ENCODE measurements at places on chromosomes 6 and 20.
A peak's percentile ranks its signal among the peaks of the same experiment; 100 is the strongest.

- no peak for DNase-seq
Observed at GRCh38 chr20:12906361-12906760, 102.4 kb upstream of the SPTLC3 start.

DNA sequence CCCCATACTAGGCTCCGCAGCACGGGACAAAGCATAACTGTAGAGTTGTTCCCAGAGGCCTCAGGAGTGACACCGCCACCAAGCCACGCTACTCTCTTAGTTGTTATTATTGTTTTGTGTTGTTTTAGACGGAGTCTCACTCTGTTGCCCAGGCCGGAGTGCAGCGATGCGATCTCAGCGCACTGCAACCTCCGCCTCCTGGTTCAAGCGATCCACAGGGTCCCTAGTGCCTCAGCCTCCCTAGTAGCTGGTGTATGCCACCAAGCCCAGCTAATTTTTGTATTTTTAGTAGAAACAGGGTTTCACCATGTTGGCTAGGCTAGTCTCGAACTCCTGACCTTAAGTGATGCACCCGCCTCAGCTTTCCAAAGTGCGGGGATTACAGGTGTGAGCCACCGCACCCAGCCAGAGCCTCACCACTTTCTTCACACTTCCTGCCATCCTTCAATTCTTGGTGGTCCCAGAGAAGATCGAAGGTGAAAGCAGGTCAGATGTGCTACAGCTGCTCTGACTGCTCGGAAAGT, 11.8 kb downstream of the RPL7L1 start:
- no peak for DNase-seq

- DNase-seq: no peak
Observed at GRCh38 chr6:167515873-167516507, 191.1 kb downstream of the TTLL2 start.

- no peak for DNase-seq
Observed at GRCh38 chr6:121771937-121772720, 336.7 kb downstream of the GJA1 start.

DNA sequence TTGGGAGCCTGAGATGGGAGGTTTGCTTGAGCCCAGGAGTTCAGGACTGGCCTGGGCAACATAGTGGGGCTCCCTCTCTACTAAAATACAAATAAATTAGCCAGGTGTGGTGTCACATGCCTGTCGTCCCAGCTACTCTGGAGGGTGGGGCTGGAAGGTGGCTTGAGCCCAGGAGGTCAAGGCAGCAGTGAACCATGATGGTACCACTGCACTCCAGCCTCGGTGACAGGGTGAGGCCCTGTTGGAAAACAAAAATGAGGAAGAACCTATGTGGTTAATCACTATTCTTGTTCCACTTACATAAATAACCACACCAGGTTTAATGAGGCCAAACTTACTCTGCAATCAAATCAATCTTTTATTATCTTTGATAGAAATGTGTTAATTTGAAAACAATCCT, 5.4 kb downstream of the PPDPF start:
- DNase-seq: no peak

DNA sequence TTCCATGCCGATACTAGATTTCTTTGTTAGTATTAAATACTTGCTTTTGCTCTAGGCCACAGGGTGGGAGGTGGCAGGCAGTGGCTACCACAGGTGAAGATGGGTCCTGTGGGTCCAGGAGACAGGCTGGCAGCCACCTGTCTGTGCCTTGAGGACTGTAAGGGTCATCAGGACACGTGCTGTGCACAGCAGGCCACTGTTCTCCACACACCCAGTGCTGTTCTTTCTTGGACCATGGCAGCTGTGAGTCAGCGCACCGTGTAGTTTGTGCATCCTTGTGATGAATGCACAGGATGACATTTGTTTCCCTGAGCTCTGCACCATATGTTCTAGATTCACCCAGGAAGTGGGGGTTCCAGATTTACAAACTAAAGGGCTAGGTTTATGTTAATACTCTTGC, 317.0 kb downstream of the ZFAND3 start:
- no peak for DNase-seq

DNA sequence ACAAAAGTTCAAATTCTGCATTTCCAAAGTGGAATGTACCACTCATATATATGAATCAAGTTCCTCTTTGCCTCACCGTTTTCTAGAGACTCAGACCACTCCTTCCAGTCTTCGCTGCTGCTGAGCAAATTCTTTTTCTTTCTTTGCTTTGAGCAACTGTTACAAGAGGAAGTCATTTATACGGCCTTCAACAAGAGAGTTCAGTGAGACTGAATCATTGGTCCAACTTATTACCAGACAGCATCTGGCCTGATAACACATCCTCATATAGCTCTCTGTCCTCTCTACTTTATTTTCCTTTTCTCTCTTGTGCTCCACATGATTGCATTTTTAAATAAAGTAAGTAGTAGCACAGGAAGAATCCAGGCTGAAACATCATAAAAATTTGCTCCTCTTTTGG, 652.7 kb downstream of the PHF3 start:
- no peak for DNase-seq

DNA sequence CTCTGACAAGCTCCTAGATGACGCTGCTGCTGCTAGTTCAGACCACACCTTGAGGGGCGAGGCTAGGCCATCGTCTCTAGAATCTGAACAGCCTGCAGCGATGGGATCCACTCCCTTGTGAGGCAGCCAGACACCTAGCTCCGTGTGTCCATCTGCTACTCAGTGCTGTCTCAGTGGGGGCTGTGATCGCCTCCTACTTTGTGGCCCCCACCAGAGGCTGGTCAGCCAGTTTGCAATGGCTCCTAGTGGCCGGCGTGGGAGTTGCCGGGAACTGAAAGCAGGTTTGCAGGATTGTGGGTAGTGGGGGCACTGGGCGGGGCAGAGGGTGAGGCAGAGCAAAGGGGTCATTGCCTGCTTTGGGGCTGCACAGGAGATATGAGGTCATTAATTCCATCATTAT, 2.8 kb downstream of the CCN5 start:
- peak; percentile 69 for DNase-seq

GRCh38 chr6:166739117-166739975, 112.3 kb upstream of the RPS6KA2 start:
- no peak for DNase-seq

- peak; percentile 92 for DNase-seq
Observed at GRCh38 chr6:28537509-28538140, 11.9 kb downstream of the GPX5 start.

GRCh38 chr6:130152908-130153510, 69.7 kb downstream of the SAMD3 start:
- DNase-seq: no peak

- no peak for DNase-seq
Observed at GRCh38 chr20:50037123-50037522, 54.3 kb downstream of the SNAI1 start.

GRCh38 chr6:170125456-170126300, 165.2 kb downstream of the DLL1 start:
- DNase-seq: no peak

- DNase-seq: peak; percentile 74
Observed at GRCh38 chr6:111565326-111566221, 40.1 kb downstream of the TRAF3IP2 start.

DNA sequence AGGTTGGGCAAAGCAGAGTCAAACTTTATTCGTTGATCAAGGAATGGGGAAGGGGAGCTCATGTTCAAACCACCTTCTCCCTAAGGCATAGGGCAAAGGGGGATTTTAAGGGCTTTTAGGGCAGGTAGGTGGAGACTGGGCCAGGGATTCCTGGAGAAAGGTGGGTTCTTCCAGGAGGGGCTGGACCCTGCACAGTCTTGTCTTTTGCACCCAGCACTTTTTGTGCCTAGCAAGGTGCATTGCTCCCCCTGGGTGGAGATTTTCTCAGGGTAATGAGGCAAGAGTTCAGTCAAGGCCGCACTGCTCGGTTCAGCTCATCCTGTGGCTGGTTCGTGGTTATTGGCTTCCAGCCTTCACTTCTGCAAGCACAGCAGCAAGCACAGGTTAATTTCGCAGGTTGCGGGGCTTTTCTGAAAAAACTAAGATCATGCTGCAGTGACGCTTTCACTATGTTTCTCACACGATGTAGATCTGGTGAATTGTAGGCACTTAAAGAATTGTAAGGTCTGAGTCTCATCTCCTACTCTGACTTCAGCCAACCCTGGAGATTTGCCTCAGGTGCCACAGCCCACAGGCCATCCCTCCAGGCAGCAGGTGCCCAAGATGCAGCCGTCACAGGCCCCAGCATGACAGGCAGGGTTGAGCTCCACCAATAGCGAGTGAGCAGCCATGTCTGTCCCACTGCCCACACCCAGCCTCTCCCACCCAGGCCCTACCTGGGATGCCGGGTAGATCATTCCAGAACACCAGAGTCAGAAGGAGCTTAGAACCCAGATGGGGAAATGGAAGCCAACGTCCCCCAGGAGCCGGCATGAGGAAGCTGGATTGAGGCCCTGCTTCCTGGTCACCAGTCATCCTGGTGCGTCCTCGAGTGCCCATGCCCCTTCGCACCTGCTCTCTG, 37.1 kb downstream of the SUN5 start:
- DNase-seq: no peak

- no peak for DNase-seq
Observed at GRCh38 chr6:129419324-129419723, 290.7 kb downstream of the ARHGAP18 start.

DNA sequence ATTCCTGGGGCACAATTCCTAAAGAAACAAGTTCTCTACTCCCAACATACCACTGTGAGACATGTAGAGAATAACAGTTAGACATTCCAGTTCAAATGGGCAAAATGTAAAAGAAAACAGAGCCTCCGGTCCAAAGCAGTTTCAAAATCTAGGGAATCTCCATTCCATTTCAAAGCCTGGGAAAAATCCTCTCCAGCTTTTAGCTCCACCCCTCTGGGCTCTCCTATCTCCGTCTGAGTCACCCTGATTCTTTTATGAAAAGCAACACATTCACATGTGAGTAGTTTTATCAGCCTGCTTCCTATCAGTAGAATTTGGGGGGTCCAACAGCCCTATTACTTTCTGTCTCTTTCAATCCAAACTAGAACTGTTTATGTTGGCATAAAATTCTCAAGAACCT, 3.7 kb downstream of the CSNK2A1 start:
- peak; percentile 63 for DNase-seq

DNA sequence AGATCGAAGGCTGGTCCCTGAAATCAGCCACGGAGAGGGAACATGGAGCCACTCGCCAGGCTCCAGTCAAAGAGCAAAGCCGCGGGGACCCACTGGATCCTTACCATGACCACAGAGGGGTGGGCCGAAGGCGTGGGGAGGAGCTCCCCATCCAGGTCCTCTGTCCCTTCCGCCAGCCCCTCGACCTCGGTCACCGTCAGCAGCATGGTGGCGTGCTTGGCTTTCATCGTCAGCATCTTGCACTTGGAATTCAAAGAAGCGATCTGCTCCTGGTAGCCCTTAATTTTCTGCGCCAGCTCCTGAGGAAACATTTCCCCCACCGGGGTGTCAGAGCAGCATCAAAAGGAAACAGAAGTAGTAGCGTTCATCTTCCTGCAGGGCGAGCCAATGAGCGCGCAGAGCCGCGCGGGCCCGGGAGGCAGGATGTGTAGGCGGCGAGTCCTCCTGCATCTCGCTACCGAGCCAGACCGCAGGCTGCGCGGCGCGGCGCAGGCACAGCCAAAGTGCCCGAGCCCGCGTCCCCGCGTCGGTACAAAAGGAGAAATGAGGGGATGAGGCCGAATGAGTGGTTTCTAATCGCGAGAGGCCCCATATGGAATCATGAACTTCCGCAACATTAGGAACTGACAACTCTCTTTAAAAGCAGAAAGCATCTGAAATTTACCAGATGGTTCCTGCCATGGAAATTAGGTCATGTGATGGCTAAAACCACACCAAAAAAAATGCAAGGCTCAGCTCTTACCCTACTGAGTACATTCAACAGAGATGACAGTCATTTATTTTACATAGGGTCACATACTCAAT, 335.2 kb downstream of the SYNE1 start:
- peak; percentile 89 for DNase-seq

- peak; percentile 93 for DNase-seq
Observed at GRCh38 chr6:3231247-3232016, 4.0 kb upstream of the TUBB2B start.

DNA sequence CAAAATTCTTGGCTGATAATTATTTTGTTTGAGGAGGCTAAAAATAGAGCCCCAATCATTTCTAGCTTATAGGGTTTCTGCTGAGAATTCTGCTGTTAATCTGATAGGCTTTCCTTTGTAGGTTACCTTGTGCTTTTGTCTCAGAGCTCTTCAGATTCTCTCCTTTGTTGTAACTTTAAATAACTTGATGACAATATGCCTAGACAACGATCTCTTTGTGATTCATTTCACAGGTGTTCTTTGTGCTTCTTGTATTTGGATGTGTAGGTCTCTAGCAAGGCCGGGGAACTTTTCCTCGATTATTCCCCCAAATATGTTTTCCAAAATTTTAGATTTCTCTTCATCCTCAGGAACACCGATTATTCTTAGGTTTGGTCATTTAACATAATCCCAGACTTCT, 376.5 kb upstream of the MAN1A1 start:
- DNase-seq: peak; percentile 54

DNA sequence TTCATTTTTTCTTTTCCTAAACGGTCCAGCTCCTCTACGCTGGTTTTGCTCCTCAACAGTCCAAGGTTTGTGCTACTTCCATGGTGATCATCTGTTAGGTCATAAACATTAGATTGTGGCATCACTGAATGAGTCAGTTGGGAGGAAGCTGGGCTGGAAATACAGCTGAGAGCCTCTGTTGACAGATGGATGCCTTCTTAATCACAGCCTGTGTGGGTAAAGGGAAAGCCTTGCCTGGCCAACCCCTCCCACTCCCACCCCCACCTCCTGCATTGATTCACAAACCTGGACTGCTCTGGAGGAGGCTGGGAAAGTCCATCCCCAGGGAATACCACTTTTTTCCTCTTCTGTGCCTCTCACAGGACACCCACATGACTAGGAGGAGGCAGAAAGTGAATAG, 180.6 kb upstream of the CCN2 start:
- peak; percentile 4 for DNase-seq

DNA sequence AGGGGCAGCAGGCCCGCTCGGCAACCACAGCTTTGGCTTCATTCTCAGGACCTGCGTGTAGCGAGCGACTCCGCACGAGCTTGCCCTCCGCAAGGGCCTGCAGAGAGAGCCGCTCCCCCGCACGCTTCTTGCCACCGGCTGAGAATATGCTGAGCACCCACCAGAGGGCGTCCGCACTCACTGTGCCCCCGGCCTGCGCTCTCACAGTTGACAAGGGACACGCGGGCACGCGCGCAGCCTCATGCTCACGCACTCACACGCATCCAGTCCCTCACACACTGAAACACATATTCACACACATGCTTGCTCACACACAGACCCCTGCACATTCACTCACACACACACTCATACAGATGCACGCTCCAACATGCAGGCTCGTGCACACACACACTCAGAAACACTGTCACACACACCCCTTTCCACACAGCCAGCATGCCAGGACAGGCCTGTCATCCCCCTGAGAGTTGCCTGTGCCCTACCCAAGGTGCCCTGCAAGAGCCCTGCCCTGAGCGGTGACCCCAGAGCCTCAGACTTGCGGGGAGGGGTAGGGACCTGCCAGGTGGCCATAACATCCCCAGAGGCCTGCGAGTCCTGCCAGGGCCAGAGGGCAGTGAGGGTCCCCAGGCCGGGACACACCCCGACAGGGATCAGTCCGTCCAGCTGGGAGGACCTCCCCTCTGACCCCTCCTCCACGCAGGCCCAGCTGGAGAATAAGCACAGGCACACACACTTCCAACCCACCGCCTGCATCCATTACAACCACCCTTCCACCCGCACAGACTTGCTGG, 174.1 kb downstream of the BMP7 start:
- peak; percentile 88 for DNase-seq

- no peak for DNase-seq
Observed at GRCh38 chr6:170134031-170134470, 156.8 kb downstream of the DLL1 start.
